ENCODE measurements at places on chromosomes 4 and X.

GRCh38 chr4:27894951-27895350, 1034.3 kb downstream of the STIM2 start:
- no peak overlapping the region for H3K27ac ChIP-seq
- H3K4me1 ChIP-seq: no peaks in the 10 kb centered on the region
- no peaks in the 10 kb centered on the region for H3K36me3 ChIP-seq
- H3K4me3 ChIP-seq: no peak overlapping the region

- H3K27me3 ChIP-seq: no peaks in the 10 kb centered on the region
- peak overlapping the region; percentile 93 for H3K4me3 ChIP-seq
- peak overlapping the region; percentile 96 for H3K27ac ChIP-seq
- no peak for DNase-seq
- no peaks in the 10 kb centered on the region for H3K36me3 ChIP-seq
Measured at GRCh38 chr4:86935853-86936733, 1.3 kb downstream of the AFF1 start.

DNA sequence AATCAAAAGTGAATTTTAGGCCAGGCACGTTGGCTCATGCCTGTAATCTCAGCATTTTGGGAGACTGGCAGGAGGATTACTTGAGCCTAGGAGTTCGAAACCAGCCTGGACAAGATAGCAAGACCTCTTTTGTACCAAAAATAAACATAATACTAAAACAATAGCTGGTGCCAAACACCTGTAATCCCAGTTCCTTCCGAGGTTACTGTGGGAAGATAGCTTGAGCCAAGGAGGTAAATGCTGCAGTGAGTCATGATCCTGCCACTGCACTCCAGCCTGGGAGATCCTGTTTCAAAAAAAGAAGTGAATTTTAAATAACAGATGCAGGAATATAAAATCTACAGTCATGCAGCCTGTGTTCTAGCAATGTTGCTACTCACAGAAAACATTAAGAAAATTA, 488.3 kb downstream of the PPARGC1A start:
- no peaks in the 10 kb centered on the region for H3K27me3 ChIP-seq
- DNase-seq: no peak

DNA sequence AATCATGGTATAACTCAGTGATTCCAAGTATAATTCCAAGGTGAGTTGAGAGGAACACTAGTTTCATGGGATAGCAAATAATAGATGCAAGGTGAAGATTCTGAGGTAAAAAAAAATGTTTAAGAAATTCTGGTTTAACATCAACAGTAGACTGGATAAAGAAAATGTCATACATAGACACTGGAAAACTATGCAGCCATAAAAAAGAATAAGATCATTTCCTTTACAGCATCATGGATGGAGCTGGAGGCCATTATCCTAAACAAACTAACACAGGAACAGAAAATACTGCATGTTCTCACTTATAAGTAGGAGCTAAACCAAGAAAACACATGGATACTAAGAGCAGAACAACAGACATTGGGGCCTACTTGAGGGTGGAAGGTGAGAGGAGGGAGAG, 54.6 kb upstream of the LEF1 start:
- H3K4me1 ChIP-seq: peaks cover 5% of the 10 kb centered on the region
- H3K4me3 ChIP-seq: no peak overlapping the region
- H3K36me3 ChIP-seq: no peaks in the 10 kb centered on the region
- no peak for DNase-seq
- peaks cover 11% of the 10 kb centered on the region for H3K27me3 ChIP-seq
